Activated T-cell treated with anti-CD3 and anti-CD28 coated beads for 48 hours (primary cell): ENCODE measurements at places on chromosomes 12 and 14.

- DNase-seq = no peak
Observed at GRCh38 chr12:121711361-121712189, 977 bp upstream of the TMEM120B start.

- DNase-seq = no peak
Observed at GRCh38 chr14:72000907-72001306, 68.7 kb downstream of the RGS6 start.

GRCh38 chr12:25186788-25187402 lies 8.1 kb downstream of the DNAI7 start:
- DNase-seq = no peak

GRCh38 chr12:90099288-90099687 lies 390.6 kb upstream of the ATP2B1 start:
- no peak for DNase-seq
